Activated CD4-positive, alpha-beta T cell treated with anti-CD3 and anti-CD28 coated beads for 36 hours (primary cell): ENCODE measurements at places on chromosomes 3 and 15. TPM values are rescaled to one million over a fixed set of nuclear protein-coding genes. Genes with fewer than 3 reads are reported as not detected.

Gene SLC26A6
- 38.5 TPM for total RNA-seq

Gene SCG3
- not detected for total RNA-seq

Gene SAXO2
- total RNA-seq, result 4.4 TPM

Gene RASL12
- not detected for total RNA-seq

Gene CLDN16
- not detected for total RNA-seq

Gene ANKRD63
- total RNA-seq, result not detected

Gene CFAP100
- total RNA-seq, result not detected

Gene AADAC
- not detected for total RNA-seq

Gene GTF2A2
- 198 TPM for total RNA-seq

Gene CCR3
- total RNA-seq, result not detected

Gene TM2D3
- 34.3 TPM for total RNA-seq

Gene SLC24A5
- not detected for total RNA-seq

Gene TMEM108
- not detected for total RNA-seq

Gene C2CD4A
- 0.73 TPM for total RNA-seq

Gene OR5K2
- not detected for total RNA-seq

Gene LACTB
- total RNA-seq, result 10.9 TPM

GRCh38 chr3:125061646-125062045 is 5.8 kb upstream of the HEG1 start:
- DNase-seq, result no peak

DNA sequence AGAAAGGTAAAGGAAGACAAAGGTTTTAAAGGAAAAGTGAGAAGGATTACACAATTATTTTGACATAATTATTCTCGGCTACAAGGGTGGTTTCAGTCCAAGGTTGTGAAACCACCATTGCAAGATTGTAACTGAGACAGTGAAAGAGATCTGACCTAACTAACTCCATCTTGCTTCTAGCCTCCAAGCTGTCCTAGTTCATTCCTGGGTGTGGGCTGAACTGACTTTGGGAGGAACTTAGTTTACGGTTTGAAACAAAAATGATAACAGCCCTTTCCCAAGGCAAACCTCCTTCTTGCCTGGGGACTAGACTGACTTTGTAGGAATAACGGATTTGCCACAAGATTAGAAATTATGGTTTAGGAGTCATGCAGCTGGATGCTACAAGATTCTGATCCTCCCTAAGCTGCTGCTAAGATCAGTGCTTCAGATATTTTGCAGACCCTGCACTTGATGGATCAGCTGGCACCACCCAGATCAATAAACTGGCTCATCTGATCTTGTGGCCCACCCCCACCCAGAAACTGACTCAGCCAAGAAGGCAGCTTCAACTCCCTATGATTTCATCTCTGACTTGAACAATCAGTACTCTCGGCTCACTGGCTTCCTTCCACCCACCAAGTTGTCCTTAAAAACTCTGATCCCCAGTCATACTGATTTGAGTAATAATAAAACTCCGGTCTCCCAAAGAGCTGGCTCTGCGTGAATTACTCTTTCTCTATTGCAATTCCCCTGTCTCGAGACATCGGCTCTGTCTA is 57.7 kb upstream of the AADACL2 start:
- no peak for DNase-seq

DNA sequence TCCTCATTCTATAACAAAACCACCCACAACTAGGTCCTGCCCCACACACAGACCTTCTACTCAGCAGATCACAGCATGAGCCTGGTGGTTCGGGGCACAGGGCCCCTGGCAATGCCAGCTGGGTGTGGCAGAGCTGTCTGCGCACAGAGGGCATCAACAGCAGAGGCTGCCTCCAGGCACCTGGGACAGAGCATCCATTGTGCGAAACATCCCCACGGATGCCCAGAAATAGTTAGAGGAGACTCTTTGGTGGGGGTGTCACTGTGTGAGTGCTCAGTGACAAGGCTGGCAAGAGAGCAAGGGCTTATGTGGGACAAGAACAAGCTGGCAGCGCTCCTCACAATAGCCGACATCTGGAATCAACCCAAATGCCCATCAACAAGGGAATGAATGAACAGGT is 487.4 kb upstream of the PROK2 start:
- DNase-seq, result no peak

- DNase-seq, result peak; percentile 65
Observed at GRCh38 chr3:187066228-187066995, 72.9 kb downstream of the RPL39L start.

GRCh38 chr3:111852540-111852939 is 6.5 kb upstream of the PHLDB2 start:
- no peak for DNase-seq

GRCh38 chr15:29480949-29481348 is 211.3 kb upstream of the NSMCE3 start:
- no peak for DNase-seq

GRCh38 chr15:78317145-78317836 is 17.9 kb upstream of the SKIC8 start:
- peak; percentile 19 for DNase-seq

GRCh38 chr3:14377044-14377837 is 25.2 kb upstream of the SLC6A6 start:
- DNase-seq, result no peak

DNA sequence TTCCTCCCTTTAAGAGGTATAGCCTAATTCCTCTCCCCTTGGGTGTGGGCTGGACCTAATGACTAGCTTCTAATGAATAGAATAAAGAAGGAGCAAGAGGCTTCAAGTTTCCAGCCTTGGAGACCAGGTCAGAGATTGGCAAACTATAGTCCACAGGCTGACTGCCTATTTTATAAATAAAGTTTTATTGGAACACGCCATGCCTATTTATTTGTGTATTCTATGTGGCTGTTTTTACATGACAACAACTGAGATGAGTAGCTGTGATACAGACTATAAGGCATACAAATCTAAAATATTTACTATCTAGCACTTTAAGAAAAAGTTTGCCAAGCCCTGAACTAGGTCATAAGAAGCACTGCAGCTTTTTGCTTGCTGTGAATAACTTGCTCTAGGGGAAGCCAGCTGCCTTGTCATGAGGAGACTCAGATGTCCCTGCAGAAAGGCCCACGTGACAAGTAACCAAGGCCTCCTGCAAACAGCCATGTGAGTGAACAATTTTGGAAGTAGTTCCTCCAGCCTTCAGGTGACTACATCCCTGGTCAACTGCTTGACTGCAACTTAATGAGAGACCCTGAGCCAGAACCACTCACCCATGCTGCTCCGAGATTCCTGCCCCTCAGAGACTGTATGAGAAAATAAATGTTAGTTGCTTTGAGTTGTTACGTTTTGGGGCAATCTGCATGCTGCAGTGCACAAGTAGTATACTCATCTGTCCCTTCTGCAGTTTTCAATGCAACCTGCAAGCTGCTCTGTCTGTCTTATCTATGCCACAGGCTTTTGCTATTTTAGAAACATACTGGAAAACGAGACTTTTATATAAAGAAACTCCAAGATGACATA is 21.1 kb upstream of the MAP3K13 start:
- DNase-seq, result no peak

- no peak for DNase-seq
Observed at GRCh38 chr3:474828-475227, 278.3 kb downstream of the CHL1 start.

DNA sequence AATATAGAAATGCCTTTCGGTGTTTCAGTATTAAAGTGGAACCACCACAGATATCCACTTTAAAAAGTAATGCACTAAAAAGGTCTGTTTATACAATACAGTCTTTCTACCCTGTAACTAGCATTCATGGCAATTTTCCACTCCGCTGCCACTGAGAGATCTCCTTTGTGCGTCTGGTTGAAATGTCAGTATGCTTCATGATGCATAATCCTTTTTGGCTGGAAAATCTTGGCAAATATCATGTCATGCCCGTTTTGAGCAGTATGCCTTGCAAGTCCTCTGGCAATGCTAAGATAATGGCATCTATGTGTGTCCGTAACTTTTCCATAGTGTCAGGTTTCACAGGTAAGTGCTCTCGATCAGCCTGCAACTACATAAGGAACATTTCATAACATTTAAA is 30.8 kb upstream of the ARF4 start:
- DNase-seq, result no peak

DNA sequence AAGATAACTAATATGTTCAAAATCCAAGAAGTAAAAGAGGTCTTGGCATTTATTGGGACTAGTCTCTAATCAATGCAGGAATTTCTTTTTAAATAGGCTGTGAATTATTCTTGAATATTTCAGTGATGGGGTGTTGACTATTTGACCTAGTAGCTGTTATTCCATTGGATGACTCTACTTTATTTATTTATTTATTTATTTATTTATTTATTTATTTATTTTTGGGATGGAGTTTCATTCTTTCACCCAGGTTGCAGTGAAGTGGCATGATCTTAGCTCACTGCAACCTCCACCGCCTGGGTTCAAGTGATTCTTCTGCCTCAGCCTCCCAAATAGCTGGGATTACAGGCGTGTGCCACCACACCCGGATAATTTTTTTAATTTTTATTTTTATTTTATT is 1227.8 kb downstream of the ZPLD1 start:
- DNase-seq, result no peak

- DNase-seq, result peak; percentile 23
Observed at GRCh38 chr3:59995563-59995962, 945.7 kb upstream of the CFAP20DC start.

GRCh38 chr3:120062474-120062873 is 31.8 kb downstream of the GSK3B start:
- DNase-seq, result no peak

DNA sequence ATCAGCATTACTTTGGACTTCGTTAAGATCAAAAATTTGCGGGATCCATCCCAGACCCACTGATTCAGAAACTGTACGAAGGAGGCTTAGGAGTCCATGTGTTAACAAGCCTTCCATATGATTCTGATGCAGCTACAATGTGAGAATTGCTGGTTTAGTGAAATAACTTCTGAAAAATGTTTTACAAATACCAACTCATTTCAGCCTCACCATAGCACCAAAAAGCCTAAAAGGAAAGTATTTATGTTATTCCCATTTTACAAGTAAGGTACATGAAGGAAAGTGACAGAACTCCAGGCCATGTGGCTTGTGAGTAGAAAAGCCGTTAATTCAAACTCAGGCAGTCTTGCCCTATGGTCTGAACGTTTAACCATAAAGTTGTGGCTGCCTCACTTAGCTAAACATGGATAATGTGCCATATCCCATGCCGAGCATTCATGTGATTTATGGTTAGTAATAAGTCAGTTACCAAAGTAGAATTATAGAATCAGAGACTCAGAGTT is 1.5 kb upstream of the IGSF10 start:
- no peak for DNase-seq

DNA sequence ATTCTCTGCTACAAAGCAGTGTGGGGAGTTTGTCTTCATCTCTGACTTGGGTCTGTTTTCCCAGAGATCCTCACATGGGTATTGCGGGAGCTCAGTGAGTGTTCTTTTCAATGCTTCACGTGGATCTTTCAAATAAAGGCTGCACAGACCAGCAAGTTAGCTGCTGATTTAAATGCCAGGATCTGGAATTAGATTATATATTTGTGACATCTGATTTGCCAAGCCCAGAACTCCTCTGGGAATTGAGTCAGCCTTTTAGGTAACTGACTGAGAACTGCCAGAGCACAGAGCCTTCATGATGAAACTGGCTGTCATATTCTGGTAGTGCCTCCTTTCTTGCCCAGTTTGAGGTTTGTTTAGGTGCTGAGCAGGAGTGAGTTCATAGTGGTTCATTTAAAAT is 14.7 kb downstream of the EDEM1 start:
- DNase-seq, result no peak

DNA sequence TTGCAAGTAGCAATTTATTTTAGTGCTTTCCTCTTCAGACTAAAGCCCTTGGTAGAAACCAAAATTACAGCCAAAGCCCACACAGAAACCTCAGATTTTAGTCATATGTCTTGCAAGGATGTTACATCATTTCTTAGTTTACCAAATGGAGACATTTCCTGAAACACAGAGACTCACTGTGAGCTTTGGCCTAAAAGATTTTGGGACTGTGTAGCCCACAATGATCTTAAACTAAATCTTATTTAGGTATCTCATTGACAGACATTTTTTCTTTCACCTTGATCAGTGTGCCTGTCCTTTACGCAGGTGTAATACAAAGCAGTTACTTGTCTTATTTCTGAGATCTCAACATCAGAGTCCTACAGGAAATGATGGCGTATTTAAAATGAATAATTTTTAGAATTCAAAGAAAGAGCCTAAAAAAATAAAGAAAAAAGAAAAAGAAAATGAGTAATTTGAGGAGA is 27.8 kb upstream of the AP4E1 start:
- DNase-seq, result peak; percentile 16

- peak; percentile 13 for DNase-seq
Observed at GRCh38 chr3:62873761-62874710, 1.2 kb downstream of the CADPS start.

- DNase-seq, result peak; percentile 34
Observed at GRCh38 chr15:41465822-41466421, 27.8 kb upstream of the ITPKA start.

GRCh38 chr3:27176256-27176655 is 192.9 kb downstream of the NEK10 start:
- DNase-seq, result no peak

DNA sequence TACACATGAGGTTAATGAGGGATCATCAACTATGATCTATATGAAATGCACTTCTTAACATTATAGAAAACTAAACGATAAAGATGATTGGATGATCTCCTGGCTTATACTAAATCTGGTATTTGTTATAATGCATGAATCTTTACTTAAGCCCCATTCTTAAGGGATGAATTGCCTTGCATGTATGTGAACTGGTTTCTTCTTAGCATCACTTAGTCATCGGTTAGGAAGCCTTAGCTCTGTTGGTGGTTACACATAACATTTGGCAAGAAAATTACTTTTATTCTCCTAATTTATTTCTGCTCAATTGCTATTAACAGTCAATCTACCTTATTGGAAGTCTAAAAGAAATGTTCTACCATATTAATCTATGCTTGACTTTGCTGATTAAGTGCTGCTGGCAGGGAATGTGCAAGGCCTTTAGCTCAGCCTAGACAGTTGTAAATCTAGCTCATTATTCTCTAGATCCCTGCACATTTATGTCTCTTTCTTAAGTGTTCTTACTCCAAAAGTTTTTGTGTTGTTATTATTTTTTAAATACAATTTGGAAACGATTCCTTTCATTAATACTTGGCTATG is 356.0 kb downstream of the ZPLD1 start:
- no peak for DNase-seq
